ENCODE measurements at places on chromosomes 13 and 19. TPM values are rescaled to one million over a fixed set of nuclear protein-coding genes. Genes with fewer than 3 reads are reported as not detected.

Gene ZNF154
- 1.2 TPM for total RNA-seq

Gene GIPC3
- total RNA-seq = 0.27 TPM

GRCh38 chr13:33206425-33206824 is 79.1 kb downstream of the STARD13 start:
- peaks cover 42% of the 10 kb centered on the region for H3K4me1 ChIP-seq
- H3K4me3 ChIP-seq = no peak overlapping the region
- no peak for DNase-seq
- no peak overlapping the region for H3K27ac ChIP-seq
- H3K27me3 ChIP-seq = no peaks in the 10 kb centered on the region

DNA sequence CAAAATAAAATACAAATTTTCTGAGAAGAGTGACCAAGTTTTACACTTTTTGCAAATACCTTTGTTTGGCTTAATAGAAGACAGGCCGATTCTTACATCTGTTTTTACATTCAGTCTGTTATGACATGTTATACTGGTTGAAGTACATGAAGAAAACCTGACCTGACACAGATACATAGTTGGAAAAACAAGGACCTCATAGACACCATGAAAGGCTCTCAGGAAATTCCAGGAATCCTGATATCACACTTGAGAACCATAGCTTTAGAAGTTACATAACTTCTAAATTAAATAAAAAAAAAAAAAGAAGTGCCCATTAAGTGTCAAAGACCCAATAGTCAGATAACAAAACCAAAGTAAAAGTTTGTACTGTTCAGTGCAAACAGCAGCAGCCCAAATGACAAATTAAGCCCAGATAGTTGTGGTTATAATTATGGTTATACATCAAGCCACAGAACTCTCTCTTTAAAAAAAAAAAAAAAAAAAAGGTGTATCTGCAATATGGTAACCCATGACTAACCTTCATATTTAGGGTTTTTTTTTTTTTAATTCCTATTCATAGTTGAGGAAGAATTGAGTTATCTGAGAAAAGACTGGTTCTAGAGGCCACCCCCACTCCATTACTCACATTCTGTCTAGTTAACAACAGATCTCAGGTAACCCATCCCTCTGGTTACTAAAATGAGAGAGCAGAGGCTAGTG is 19.8 kb downstream of the RBM26 start:
- no peak for DNase-seq
- H3K27me3 ChIP-seq = no peaks in the 10 kb centered on the region
- peak overlapping the region; percentile 27 for H3K27ac ChIP-seq
- peaks cover 40% of the 10 kb centered on the region for H3K4me1 ChIP-seq
- no peak overlapping the region for H3K4me3 ChIP-seq

GRCh38 chr13:113573065-113573464 is 11.5 kb upstream of the TFDP1 start:
- H3K4me1 ChIP-seq = no peaks in the 10 kb centered on the region
- peaks cover 4% of the 10 kb centered on the region for H3K27me3 ChIP-seq
- no peak overlapping the region for H3K27ac ChIP-seq

DNA sequence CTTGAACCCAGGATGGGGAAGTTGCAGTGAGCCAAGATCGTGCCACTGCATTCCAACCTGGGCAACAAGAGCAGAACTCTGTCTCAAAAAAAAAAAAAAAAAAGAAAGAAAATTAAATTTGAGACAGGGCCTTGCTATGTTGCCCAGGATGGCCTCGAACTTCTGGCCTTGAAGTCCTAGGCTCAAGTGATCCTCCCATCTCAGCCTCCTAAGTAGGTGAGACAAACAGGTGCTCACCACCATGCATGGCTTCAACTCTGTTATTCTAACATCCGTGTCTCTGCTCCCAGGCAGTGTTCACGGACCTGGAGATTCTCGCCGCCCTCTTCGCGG is 40.3 kb downstream of the PDE4A start:
- no peaks in the 10 kb centered on the region for H3K27me3 ChIP-seq
- peak overlapping the region; percentile 75 for H3K27ac ChIP-seq
- peaks cover 6% of the 10 kb centered on the region for H3K4me1 ChIP-seq
- no peak overlapping the region for H3K4me3 ChIP-seq
